NCI-H1417 treated with DMSO at 0.1 percent for 48 hours (cell line): ENCODE measurements at places on chromosomes 5 and 9.

- no peak for DNase-seq
Measured at GRCh38 chr5:60066502-60066901, 173.0 kb upstream of the PDE4D start.

GRCh38 chr5:119074419-119074818, 3.5 kb downstream of the DMXL1 start:
- DNase-seq, result no peak

DNA sequence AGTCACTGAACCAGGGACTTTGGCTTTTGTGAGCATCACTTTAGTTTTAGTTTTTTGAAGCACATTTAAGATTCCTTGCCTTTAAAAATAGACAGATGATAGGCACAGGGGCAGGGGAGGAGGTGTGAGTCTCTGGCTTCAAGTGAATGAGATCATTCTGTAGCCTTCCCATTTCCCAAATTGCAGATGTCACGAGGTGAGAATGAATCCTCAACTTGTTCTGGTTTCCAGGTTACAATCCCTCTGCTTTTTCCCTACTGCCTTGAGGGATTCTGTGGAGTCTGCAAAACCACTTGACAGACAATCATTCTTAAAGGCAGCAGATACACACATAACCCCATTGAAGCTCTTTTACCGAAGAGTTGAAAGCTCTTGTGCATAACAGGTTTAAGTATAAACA, 332.4 kb downstream of the DMAC1 start:
- no peak for DNase-seq

DNA sequence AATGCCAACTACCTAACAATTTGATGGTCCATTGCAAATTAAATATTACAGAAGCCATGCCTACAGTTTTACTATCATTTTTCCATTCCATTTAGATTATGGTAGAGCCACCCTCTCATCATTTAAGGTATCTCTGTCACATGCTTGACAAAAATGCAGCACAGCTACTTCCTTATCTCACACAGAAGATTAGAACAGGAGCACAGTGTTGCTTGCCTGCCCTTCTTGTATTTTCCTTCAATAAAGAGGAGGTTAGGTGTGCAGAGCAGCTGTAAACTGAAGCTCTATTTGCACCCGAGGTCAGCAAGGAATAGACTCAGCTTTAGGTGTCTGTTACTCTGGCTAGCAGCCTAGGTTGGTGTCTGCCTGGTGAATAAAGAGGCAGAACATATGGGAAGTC, 51.5 kb upstream of the ATP10B start:
- DNase-seq, result no peak

DNA sequence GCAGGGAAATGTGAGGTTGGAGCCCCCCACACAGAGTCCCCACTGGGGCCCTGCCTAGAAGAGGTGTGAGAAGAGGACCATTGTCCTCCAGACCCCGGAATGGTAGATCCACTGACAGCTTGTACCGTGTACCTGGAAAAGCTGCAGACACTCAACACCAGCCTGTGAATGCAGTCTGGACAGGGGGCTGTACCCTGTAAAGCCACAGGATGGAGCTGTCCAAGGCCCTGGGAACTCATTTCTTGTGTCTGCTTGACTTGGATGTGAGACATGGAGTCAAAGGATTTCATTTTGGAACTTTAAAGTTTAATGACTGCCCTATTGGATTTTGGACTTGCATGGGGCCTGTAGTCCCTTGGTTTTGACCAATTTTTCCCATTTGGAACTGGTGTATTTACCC, 535.0 kb upstream of the MEF2C start:
- no peak for DNase-seq

DNA sequence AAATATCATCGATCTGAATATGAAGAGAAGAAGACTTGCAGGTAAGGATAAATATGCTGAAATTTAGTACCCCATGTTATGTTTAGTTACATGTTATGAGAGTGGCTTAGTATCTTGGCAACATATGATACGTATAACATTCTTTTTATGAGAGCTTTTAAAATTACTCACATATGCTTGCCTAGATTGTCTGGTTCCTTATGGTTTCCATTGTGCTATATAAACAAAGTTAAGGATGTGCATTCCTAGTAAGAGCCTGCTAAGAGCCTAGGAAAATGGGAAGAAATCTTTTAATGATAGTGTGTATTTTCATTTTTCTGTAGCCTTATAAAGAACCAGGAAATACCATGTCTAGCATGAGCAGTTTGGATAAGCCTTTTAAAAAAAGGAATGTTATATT, 112.0 kb upstream of the KCNN2 start:
- no peak for DNase-seq

- no peak for DNase-seq
Measured at GRCh38 chr5:155008669-155009068, 4.9 kb upstream of the KIF4B start.

DNA sequence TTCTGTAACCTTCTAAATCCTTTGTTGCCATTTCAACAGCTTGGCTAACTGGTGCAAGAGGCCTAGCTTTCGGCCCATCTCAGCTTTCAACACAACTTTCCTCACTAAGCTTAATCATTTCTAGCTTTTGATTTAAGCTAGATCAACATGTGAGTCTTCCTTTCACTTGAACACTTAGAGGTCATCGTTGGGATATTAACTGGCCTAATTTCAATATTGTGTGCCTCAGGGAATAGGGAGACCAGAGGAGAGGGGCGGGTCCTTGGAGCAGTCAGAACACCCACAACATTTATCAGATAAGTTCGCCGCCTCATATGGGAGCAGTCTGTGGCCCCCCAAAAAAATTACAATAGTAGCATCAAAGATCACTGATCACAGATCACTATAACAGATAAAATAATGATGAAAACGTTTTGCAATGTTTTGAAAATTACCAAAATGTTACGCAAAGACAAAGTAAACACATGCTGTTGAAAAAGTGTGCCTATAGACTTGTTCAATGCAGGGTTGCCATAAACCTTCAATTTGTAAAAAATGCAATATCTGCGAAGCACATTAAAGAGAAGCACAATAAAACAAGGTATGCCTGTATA, 66.8 kb upstream of the PCSK1 start:
- DNase-seq, result no peak

DNA sequence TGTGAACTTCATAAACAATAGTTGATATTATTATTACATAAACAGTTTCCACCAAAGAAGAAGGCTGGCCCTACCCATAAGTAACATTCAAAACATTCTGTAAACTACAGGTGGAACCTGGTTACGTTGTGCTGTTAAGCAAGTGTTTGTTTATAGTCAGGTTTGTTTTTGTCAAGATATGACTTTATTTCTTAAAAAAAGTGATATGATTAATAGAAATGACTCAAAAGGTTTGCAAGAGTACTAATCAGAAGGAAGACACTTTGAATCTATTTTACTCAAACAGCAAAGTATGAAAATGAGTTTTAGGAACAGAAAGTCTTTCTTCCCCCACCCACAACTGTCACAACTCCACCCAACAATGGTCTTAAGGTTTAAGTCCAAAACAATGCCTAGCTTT, 220.8 kb downstream of the PLK2 start:
- no peak for DNase-seq

- DNase-seq, result no peak
Measured at GRCh38 chr9:137893670-137894069, 16.1 kb downstream of the CACNA1B start.

DNA sequence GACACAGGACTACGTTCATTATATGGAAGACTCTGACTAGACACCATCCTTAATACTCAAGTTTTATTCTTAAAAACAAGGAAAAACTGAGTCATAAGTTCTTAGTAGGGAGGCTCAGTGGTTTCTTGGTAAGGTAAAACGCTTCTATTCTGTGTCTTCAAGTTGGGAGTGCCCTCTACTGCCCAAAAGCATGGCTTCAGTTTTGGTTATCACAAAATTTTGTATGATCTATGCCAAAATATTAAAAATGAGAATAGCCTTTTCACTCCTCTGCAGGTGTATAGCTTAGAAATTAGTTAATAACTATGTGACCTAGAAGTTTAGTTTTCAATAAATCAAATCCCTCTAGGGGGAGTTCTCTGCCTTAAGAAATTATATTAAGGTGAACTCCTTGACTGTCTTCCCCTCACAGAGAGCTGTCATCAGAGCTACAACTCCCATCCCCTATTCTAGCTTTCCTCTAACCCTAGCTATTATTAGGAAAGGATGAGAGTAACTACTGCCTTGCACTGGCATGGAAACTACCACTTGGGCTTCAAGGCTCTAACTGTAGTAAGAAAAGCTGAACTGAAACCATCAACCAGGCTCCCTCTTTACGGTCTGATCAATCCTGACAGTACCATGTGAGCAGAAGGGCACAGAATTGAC, 189.7 kb downstream of the GNAQ start:
- DNase-seq, result no peak

DNA sequence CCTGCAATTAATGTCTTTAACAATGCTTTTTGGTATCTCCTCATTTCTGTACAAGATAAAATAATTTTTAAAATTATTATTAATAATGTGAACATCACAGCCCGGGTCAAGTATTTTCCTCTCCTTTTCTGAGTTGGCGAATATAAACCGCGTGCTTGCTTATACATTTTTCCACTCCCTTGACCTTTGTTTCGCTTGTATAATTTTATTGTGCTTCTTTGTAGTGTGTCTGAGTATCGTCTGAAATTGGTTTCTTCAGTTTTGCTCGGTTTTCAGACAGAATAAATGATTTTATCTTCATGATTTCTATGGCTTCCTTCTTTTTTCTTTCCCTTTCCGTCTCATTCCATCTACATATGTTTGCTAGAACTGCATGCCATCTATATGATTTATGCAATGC, 448.5 kb downstream of the MAT2B start:
- no peak for DNase-seq

DNA sequence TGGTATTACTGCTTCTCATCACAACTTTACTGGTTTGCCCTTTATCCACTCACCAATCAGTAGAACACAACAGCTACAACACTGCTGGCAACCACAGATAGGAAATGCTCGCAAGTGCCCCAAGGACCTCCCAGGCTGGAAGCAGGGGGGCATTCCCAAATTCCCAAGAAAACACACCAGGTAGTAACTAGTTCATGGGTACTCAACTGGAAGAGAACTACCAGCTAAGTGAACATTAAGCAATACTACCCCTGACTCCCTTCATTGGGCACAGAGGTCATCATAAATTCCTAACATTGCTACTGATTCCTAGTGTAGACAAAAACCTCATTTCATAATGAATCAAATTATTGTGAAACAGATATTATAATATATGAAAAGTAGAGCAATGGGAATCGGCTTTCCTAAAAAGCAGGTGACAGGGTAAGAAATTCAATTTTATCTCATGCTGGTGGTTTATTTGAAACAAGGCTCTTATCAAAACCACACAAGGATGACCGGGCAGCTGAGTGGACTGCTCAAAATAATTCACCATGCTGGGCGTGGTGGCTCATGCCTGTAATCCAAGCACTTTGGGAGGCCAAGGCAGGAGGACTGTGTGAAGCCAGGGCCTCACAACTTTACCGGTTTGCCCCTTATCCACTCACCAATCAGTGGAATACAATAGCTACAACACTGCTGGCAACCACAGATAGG, 81.6 kb downstream of the TLE1 start:
- DNase-seq, result no peak

DNA sequence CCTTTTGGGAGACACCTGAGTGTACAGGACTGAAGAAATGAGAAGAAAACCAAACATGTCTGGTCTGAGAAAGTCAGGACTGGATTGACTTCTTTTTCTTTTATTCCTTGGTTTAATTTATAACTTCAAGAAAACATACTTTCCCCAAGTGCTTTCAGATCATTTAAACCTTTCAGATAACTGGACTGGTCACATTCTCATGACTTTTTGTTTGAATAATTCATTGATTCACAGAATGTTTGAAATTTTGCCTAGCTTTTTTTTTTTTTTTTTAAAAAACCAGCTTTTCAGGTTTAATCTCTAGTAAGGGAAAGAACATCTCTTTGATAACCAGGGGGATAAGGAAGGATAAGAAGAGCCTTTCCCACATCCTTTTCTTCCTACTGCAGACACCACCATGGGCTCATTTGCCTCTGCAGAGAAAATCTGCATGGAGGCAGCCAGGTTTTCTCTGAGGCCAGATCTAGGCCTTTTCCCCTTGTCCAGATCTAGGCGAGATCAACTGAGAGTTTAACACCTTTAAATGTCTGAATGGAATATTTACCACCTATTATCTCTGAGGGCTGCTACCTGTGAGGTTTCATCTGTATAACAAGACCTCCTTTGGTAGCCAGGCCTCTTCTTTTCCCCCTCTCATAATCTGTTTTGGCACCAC, 45.0 kb upstream of the SLC28A3 start:
- DNase-seq, result no peak

GRCh38 chr5:38376404-38376803, 118.0 kb downstream of the EGFLAM start:
- DNase-seq, result no peak

GRCh38 chr9:117916291-117916690, 212.1 kb downstream of the TLR4 start:
- no peak for DNase-seq

- no peak for DNase-seq
Measured at GRCh38 chr5:96997265-96997859, 61.5 kb downstream of the LNPEP start.

DNA sequence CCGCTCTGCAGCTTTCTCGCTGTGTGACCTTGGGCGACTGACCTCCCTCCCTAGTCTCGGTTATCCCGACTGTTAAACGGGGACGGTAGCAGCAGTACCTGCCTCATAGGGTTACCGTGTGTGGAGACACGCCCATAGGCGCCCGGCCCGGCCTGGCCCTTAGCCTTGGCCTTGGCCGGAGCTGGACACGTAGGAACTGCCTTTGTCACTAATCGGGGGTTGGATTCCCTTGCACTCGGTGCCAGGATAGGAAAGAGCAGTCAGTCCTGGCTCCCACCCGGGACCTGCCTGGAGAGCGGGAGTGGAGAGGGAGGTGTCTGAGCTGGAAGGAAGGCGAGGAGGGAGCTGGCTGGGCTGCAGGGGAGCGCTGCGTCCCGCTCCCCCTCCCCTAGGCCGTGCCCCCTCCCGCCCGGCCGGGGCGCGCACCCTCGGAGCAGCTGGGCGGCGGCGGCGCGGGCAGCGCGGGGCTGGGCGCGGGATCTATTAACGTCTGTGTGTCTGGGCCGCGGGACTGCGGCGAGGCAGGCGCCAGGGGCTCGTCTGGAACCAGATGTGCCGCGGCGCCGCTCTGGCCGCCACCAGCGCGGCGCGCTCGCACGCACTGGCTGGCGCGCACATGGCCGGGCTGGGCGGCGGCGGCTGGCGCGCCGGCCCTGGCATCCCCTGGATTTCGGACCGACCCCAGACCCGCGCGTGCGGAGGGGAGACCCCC, 31.7 kb downstream of the PRRX2 start:
- no peak for DNase-seq
